WTC11 (cell line): ENCODE measurements at places on chromosomes 6 and 20. TPM values are rescaled to one million over a fixed set of nuclear protein-coding genes. Genes with fewer than 3 reads are reported as not detected.

LHFPL5 gene
- total RNA-seq: not detected in 3 replicates

IP6K3 gene
- total RNA-seq: 0.44 to 1.1 TPM (median 0.89 TPM) in 3 replicates

RXRB gene
- total RNA-seq: 21.5 to 24.5 TPM (median 23.3 TPM) in 3 replicates

KIF25 gene
- 0.28 to 1.1 TPM (median 0.71 TPM) in 3 replicates for total RNA-seq

CST5 gene
- total RNA-seq: not detected in 3 replicates

ETV7 gene
- 0.68 to 1.4 TPM (median 1.2 TPM) in 3 replicates for total RNA-seq

GRCh38 chr20:18886756-18887155 lies 73.2 kb downstream of the SCP2D1 start:
- DNase-seq: no peak

DNA sequence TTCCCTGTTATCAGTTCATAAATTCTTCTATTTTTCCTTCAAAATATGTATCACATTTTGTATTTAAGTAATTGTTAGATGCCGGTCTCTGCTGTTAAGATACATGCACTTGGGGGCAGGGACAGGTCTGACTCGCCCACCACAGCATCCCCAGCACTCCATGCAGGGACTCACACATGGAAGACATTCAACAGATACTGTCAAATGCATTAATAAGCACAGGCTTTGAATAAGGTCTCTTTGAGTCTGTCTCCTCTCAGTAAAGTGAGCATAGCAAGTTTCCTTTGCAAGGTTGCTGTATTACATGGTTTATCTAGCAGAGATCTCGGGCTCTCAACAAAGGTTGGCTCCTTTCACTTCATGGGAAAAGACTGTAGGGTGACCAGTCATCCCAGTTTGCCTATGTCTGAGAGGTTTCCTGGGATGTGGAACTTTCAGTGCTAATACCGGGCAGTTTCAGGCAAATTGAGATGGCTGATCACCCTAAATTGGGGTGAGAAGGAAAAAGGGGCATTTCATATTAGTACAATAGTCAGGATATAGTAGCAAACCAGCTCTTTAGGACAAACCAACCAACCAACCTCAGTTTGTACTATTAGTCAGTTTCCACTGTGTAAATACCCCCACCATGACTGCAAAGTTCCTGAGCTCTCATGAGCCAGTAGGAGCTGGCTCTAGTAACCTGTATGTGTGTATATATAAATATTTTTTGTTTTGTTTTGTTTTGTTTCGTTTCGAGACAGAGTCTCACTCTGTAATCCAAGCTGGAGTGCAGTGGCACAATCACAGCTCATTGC lies 15.0 kb downstream of the JPH2 start:
- DNase-seq: no peak

- DNase-seq: no peak
Observed at GRCh38 chr6:117231466-117231865, 33.9 kb upstream of the VGLL2 start.

GRCh38 chr6:82735790-82736189 lies 329.9 kb downstream of the UBE3D start:
- DNase-seq: no peak
